Stimulated activated CD4-positive, alpha-beta T cell treated with anti-CD3 and anti-CD28 coated beads, Interleukin-1b, Interleukin-23, amount 100 ng/mL, for 48 hours (primary cell): ENCODE measurements at places on chromosomes 11 and 22.

- DNase-seq: no peak
Observed at GRCh38 chr11:36377759-36378564, 81.9 kb downstream of the PRR5L start.

DNA sequence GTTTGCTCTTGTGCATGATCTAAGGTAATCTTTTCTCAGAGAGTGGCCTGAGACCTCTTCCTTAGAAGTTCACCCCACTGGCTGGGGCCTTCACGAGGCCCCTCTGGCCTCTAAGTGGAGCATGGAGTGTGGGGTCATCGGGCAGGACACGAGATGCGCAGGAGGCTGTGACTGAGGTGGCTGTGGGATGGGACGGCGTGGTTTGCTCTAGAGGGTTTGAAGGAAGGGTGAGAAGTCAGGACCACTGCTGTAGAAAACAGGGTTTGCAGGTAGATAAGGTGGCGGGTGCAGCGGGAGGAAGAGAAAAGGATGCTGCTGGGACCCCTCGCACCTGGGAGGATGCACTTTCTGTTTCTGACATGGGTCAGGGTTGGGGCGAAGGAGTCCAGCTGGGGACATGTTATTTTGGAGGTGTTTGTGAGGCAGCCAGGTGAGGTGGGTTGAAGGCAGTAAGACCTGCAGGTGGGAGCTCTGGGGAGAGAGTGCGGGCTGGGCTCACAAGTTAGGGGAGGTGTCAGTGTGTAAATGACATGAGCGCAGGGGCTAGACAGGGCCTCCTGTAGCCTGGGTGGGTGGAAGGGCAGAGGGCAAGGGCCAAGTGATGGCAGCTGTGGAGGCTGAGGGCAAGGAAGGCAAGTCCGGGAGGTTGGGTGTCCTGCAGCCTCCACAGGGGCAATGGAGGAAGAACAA is 62.5 kb downstream of the KCNQ1 start:
- DNase-seq: no peak

- no peak for DNase-seq
Observed at GRCh38 chr22:36471341-36471821, 10.1 kb downstream of the TXN2 start.

DNA sequence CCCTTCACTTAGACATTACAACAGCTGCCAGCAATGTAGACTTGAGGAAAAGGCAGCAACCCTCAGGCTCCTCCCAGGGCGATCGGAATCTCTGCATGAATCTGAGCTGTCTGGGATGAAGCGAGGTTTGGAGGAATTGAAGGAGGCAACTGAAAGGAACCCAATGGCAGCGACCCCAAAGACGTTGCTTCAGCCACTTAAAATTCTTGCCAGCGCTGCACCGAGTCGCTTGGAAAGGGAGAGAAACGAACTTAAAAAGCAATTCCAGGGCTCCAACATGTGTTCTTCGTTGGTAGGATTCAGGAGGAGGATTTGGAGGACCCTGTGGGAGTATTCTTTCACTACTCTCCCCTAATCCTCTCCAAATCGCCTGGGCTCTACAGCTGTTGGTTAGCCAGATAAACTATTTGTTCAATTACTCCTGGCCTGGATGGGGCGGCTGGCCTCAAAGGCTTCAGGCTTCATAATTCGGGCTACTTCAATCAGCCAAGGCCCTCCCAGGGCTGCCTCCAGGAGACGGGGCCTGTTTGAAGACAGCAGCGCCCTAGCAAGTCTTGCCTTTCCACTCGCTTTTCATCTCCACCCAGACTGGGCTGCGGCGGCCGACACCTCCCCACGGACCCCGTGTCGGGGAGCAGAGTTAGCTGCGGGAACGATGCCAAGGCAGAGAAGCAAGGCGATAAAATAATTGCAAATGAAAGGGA is 72.4 kb upstream of the TMEM45B start:
- DNase-seq: no peak

DNA sequence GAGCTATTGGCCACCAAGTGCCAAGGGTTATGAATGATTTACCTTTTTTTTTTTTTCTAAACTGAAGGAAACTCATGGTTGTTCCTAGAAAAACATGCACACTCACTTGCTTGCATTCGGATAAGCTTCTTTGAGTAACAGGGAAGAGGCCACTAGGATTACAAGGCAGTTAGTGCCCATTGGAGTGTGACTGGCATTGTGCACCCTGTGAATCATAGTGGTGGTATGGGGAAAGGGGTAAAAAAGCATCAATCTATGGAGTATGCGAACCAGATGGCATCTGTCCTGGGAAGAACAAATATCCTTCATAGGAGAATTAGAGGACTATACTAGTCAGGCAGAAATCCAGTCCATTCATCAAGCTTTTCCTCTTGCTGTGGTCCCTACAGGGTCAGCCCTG is 24.2 kb downstream of the CD44 start:
- no peak for DNase-seq

- DNase-seq: no peak
Observed at GRCh38 chr22:41242396-41243117, 1.8 kb upstream of the CHADL start.

- DNase-seq: no peak
Observed at GRCh38 chr22:49826603-49827270, 936 bp downstream of the BRD1 start.
